ENCODE measurements at places on chromosomes 1 and 21. TPM values are rescaled to one million over a fixed set of nuclear protein-coding genes. Genes with fewer than 3 reads are reported as not detected.

DMBX1 gene
- 0.07 TPM for total RNA-seq

AMY2A gene
- total RNA-seq: not detected

GJA5 gene
- 0.36 TPM for total RNA-seq

GPX7 gene
- 5.7 TPM for total RNA-seq

TMPRSS3 gene
- not detected for total RNA-seq

VWA1 gene
- total RNA-seq: 81.2 TPM

DNA sequence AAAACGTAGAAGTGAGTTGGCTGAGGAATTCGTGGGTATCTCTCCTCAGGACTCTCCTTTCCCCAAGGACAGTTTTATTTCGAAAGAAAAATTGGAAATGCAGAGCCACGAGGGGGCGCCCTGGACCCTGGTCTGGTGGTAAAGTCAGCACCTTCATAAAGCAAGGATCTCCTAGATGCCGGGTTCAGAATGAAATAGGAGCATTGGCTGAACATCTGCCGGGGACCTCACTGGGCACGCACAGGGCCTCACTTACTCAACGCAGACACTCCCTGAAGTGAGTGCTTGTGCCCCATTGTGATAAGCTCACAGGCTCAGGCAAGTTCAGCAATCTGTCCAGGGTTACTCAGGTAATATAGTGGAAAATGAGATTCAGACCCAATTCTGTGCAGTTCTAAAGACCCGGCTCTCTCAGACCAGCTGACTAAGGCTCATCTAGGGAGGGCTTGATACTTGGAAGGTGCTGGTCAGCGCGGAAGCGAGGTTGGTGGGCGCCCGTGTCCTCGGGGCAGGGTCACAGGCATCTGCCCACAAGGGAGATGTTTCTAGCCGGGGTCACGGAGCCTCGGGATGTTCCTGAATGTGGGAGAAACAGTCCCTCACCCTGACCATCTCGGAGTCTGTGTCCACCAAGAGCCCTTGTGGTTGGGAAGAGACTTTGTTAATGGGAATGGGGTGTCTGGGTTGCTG is 55.7 kb upstream of the ETV3 start:
- H3K36me3 ChIP-seq: no peaks in the 10 kb centered on the region
- H3K4me3 ChIP-seq: no peak overlapping the region
- peaks cover 42% of the 10 kb centered on the region for H3K27me3 ChIP-seq
- no peak overlapping the region for H3K27ac ChIP-seq

DNA sequence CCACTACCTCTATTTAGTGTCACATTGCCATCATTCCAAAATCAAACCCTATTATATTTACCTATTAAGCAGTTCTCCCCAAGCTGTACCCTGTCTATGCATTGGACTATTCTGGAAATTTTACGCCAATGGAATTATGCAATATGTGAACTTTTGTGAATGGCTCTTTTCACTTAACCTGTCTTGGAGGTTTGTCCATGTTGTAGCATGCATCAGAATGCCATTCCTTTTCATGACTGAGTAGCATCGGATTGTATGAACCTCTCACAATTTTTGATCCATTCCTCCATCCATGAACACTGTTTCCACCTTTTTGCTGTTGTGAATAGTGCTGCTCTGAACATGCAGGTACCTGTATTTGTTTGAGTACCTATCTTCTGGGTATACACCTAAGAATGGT is 33.7 kb downstream of the FAM163A start:
- no peak overlapping the region for H3K27ac ChIP-seq
- H3K36me3 ChIP-seq: no peaks in the 10 kb centered on the region

DNA sequence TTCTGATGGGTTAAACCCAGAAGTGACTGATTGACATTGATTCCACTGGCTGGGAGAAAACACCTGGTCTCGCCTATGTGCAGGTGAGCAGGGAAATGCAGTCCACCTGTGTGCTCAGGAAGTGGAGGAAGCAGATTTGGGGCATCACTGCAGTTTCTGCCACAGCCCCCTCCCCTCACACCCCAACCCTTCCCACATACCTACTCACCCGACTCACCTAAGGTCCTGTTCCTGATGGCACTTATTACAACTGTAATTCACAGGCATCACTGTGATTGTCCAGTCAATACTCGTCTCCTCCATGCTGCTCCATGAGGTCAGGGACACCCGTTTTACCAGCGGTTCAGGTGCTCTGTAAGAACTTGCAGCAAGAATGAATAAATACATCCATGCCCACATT is 68.5 kb downstream of the PCP4 start:
- no peaks in the 10 kb centered on the region for H3K4me1 ChIP-seq
- DNase-seq: no peak
- no peak overlapping the region for H3K27ac ChIP-seq
- no peak overlapping the region for H3K4me3 ChIP-seq

DNA sequence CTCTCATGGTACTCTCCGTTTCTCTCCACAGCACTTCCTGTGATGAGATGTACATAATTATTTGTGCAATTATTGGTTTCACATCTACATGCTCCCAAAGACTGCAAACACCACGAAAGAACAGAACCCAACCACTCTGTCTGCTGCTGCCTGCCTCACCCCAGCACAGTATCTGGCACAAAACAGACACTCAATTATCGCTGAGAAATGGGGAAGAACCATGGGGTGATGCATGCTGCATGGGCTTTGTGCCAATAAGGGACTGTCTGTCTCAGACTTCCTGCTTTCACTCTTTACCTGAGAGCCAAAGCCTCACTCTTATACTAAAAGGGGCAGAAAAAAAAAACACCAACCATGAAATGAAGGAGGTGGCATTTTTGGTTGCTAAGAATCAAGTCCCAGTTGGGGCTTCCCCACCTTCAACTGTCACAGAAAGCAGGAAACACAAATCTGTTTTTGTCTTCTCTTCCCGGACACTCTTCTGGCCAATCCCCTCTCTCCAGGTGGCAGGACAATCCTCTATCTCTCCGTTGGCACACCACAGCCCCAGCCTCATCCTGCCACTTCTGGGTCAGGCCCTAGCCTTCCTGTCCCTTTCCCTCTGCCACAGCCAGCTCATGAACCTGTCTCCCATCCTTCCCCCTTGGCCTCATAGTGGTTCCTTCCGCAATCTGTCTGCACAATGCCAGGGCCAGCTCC is 82.0 kb downstream of the TGFBR3 start:
- H3K4me1 ChIP-seq: peaks cover 4% of the 10 kb centered on the region
- H3K27me3 ChIP-seq: no peaks in the 10 kb centered on the region
- H3K36me3 ChIP-seq: no peaks in the 10 kb centered on the region
- H3K27ac ChIP-seq: no peak overlapping the region

Measured in astrocyte (in vitro differentiated cells and primary cell).